Fibroblast of skin of right quadriceps (primary cell): ENCODE measurements at places on chromosomes 12 and 14.

GRCh38 chr14:100830681-100831080 lies 4.8 kb downstream of the MEG3 start:
- no peak for DNase-seq

DNA sequence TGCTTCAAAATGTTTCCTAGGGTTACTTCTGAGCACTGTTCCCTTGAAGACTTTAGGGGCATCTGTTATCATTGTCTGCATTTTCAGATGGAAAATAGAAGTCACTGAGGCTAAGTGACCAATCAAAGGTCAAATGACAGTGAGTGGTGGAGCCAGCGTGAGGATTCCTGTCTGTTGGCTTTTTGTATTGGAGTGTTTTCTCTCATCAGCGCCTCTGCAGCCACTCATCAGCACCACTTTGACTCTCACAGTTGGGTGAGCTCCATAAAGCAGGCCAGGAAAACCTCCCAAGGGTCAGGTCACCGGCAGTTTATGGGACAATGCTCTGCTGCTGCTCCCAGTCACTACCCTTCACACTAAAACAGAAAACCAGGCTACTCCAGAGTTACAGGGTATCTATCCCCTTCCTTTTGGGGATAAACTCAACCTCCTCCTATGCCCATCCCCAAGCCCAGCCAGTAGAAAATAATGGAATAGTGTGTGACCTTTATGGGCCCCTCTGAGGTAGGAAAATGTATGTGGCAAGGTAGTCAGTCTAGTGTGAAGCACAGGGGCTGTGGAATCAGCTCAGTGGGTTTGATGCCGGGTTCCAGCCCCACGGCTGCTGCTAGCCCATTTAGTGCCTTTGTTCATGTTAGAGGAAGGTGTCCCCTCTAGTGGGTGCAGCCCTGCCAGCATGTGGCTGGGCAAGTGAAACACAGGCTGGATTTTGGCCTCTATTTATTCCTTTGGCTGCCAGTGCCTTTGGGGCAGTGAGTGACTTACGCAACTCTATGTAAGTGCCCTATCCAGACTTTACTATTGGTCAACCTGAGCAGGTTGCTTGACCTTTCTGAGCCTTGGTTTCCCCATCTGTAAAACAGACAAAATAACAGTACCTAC lies 133.8 kb upstream of the CPM start:
- no peak for DNase-seq

DNA sequence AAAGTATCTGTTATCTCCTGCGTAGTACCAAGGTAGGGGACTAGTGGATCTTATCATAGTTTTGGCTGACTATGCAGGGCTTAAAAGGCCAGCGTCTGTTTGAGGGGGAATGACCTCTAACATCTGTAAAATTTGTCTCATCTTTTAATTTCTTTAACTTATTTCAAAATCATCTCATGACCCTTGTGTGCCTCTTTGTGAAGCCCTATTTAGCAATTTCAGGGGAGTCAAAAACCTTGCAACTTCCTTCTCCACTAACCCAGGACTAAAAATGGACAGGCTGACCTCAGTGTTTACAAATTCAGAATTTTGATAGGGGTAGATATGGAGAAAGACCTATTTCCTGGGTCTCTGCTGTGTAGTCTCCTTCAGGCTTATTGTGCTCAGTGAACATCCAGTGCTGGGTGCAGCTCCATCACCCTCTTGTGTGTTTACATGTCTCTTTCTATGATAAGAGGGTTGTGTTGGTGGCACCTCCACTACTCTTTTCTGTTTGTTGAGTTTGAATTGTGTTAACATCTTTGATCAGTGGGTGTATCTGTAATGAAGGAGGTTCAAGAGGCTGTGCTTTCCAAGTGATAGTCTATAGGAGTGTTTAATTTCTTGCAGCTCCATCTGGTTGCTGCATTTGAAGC lies 14.3 kb downstream of the NECAP1 start:
- no peak for DNase-seq

DNA sequence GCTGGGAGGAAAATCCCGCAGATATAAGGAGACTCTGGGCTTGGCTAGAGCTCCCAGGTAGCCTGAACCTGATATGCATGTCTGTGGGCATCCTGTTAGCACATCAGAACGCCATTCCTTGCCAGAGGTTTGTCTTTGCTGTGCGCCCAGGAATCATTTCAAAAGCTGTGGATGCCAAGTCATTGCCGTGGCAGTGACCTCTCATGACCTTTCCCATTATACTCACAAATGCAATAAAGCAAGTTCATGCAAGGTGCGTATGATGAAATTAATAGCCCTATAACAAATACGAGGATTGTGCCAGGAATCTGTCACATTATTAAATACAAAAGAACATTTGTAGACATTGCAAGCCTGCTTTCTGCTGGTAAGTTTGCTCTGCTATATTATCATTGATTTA lies 229.1 kb upstream of the PELI2 start:
- no peak for DNase-seq
